ENCODE measurements at places on chromosomes 7 and 10.

GRCh38 chr7:40996233-40996677, 706.6 kb downstream of the INHBA start:
- DNase-seq, result no peak

- DNase-seq, result no peak
Measured at GRCh38 chr10:8045726-8046494, 8.6 kb upstream of the GATA3 start.

DNA sequence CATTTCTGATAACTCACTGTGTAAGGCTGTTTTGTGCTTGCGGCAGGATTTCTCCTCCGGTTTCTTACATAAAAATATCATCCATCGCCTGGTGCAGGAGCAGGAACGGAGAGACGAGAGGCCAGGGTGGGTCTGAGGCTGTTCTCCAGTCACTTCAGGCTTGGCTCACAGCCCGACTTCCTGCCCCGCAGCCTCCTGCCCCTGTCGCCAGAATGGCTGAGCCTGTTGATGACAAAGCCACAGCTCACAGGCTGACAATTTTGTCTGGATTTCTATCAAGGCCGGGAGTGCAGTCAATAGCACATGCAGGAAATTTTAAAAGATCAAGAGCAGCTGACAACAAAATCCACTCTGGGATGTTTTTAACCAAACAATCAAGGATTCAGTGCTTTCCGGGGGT, 229.7 kb upstream of the ZNF32 start:
- DNase-seq, result no peak

GRCh38 chr10:91167406-91167805, 53.1 kb upstream of the PCGF5 start:
- no peak for DNase-seq

DNA sequence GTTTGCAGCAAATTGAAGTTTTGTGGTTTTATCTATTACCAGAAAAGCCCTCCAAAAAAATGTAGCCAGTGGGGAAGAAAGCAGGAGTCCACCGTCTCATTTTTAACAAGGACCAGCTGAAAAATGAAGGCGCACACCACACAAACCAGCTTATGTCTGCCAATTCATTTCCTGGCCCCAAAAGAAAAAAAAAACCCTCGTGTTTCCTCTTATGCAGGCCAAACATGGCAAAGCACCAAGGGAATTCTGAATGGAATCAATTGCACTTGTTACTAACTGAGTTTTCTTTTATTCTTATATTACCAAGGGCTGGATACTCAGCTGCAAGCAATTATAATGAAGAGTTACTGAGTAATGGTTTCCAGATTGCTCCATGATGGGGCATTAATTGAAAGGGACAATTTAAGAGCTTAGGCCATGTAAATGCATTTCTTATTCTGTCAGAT, 428.3 kb upstream of the NPVF start:
- DNase-seq, result no peak

DNA sequence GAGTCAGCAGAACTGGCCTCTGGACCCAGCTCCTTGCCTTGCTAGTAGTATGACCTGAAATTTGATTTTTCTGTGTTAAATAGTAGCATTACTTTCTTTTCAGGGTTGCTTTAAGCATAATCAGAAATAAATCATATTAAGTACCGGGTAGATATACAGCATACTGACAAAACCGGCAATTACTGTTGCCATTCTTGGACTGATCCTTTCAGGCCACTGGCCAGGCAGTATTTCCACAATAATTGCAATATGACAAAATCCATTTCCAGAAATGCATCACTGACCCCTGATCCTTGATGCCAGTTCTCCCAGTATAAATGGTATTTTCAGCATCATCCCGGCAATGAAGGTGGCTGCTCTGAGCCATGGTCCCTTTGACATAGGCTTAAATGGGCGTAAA, 6.9 kb downstream of the LRIT1 start:
- DNase-seq, result no peak

DNA sequence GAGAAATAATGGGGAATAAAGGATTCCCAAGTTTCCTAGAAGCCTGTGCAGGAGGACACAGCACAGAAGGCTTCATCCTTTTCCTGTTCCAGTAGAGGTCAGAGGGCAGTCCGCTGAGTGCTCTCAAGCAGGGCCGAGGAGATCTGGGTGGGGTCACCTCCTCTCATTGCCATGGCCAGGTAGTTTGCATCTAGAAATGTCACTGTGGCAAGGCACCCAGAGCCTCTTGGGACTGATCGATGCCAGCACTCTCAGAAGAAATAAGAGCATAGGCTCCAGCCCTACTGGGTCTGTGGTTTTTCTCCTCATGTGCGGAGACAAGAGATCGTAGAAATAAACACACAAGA, 7.9 kb downstream of the NUB1 start:
- DNase-seq, result no peak

GRCh38 chr7:70271617-70272081, 673.4 kb downstream of the AUTS2 start:
- no peak for DNase-seq

- peak; percentile 8 for DNase-seq
Measured at GRCh38 chr7:127478024-127478355, 85.5 kb upstream of the ZNF800 start.

GRCh38 chr7:127158659-127159058, 94.1 kb downstream of the GRM8 start:
- no peak for DNase-seq

- no peak for DNase-seq
Measured at GRCh38 chr7:81120803-81121202, 202.0 kb upstream of the SEMA3C start.

DNA sequence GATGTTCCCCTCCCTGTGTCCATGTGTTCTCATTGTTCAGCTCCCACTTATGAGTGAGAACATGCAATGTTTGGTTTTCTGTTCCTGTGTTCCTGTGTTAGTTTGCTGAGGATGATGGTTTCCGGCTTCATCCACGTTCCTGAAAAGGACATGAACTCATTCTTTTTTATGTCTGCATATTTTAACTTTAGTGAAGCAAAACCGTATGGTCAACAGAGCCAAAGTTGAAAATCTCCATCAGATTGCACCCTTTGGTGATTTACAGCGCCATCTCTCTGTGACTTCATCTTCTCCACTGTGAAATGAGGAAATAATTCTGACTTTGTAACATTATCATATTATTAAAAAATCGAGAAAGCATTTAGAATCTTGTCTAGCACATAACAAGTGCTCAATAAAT, 132.3 kb upstream of the PLXDC2 start:
- no peak for DNase-seq
